A549 treated with GW870086 at 1 μM for 4 hours (cell line): ENCODE measurements at places on chromosomes 5 and 9. TPM values are rescaled to one million over a fixed set of nuclear protein-coding genes. Genes with fewer than 3 reads are reported as not detected.

Gene ANGPTL2
- total RNA-seq: not detected in 5 replicates

Gene SPTAN1
- 143 to 151 TPM (median 149 TPM) in 5 replicates for total RNA-seq

Gene SLC45A2
- total RNA-seq: 0.07 TPM in 1 of 5 replicates, not detected in the others

Gene MAN1B1
- total RNA-seq: 39.8 to 52.8 TPM (median 51.9 TPM) in 5 replicates

Gene DOCK8
- 0.17 to 0.43 TPM (median 0.29 TPM) in 5 replicates for total RNA-seq

Gene BASP1
- 224 to 273 TPM (median 254 TPM) in 5 replicates for total RNA-seq

Gene DDX4
- not detected in 5 replicates for total RNA-seq

Gene NUDT12
- 1.0 to 2.1 TPM (median 1.7 TPM) in 5 replicates for total RNA-seq

Gene MARCOL
- not detected in 5 replicates for total RNA-seq

Gene TMEM215
- total RNA-seq: 0.03 TPM in 2 of 5 replicates, not detected in the others

Gene RASGEF1C
- total RNA-seq: 0.09 to 0.16 TPM (median 0.10 TPM) in 4 of 5 replicates, not detected in the other

Gene UGT3A1
- not detected in 5 replicates for total RNA-seq

Gene PLGRKT
- 23.6 to 26.7 TPM (median 24.9 TPM) in 5 replicates for total RNA-seq

Gene GPR151
- total RNA-seq: not detected in 5 replicates

Gene FCN2
- not detected in 5 replicates for total RNA-seq

Gene TRIM36
- total RNA-seq: 1.1 to 2.3 TPM (median 2.1 TPM) in 5 replicates

Gene PSIP1
- 44.9 to 61.0 TPM (median 55.9 TPM) in 5 replicates for total RNA-seq

Gene LCN12
- total RNA-seq: 0.80 to 1.6 TPM (median 1.3 TPM) in 5 replicates

Gene ARHGEF37
- total RNA-seq: 1.3 to 1.5 TPM (median 1.4 TPM) in 5 replicates

Gene TNFAIP8
- 12.4 to 23.2 TPM (median 15.7 TPM) in 5 replicates for total RNA-seq

Gene SKIC3
- 16.0 to 25.7 TPM (median 23.4 TPM) in 5 replicates for total RNA-seq
